Choroid plexus epithelial cell (primary cell): ENCODE measurements at places on chromosomes 13 and 19.

DNA sequence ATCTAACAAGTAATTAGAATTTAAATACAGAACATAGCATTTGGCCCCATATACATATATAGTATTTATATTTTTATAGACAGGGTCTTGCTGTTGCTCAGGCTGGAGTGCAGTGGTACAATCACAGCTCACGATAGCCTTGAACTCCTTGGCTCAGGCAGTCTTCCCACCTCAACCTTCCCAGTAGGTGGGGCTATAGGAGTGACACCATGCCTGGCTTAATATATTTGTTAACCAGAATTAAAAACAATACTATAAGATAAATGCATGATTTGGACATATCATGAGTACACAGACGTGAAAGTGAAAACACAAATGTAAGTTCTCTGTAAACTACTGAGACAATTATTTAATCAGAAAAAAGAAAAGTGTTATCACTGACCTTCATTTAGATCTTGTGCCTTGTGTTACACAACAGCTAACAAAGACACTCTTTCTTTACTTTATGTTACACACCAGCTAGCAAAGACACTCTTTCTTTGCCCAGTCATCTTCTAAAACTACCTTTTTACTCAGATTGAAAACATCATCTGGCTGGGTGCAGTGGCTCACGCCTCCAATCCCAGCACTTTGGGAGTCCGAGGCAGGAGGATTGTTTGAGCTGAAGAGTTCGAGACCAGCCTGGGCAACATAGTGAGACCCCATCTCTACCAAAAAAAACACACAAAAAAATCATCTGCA is 22.6 kb downstream of the CARS2 start:
- DNase-seq = peak; percentile 65

DNA sequence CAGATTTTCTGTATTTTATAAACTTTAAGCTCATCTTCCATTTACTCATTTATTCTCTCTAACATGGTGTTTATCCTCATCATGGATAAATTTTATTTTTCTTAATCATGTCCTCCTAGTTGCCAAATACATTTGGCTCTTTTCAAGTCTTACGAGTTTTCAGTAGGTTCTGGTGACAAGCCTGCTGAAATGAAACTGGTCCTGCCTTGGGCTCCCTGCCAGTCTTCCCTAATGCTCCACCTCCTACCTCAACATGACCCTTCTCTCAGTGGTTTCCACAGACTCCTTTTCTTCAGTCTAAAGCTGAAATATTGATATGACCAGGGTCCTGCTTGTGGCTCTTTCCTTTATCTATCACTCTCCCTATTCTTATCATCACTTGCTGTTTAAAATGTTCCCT is 81.2 kb downstream of the TRPC4 start:
- DNase-seq = peak; percentile 54

DNA sequence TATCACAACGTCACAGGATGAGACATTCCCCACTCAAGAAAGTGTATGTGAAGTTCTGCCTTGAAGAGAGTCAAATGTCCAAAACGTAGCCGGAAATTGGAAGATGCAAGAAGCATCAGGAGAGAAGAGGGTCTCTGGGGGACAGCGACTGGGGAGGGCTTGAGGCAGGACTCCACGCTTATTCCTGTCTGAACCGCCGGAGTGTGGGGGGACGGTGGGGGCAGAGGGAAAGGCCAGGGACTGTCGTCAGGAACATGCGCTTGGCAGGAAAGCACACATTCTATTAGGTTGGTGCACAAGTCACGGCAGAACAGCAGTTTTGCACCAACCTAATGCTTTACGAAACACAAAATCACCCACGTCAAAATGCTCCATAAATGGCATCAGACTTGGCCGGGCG is 95.3 kb upstream of the TM9SF2 start:
- no peak for DNase-seq

DNA sequence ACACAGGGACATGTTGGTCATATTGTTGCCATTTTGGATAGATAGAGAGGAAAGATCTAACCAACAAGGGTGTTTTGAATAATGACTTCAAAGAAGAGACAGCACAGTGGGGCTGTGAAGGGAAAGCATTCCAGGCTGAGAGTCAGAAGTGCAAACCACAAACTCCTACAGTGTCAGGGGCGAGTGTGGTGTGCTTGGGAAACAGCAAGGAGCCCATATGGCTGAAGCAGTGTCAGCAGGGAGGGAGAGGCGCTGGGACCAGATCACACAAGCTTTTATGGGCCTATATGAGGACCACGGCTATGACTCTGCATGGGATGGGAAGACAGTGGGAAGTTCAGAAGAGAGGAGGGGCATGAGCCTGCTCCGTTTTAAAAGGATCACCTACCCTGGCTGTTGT is 166.4 kb downstream of the MYO16 start:
- peak; percentile 81 for DNase-seq

- DNase-seq = no peak
These were observed 46.9 kb downstream of the KLF2 start for GRCh38 chr19:16371540-16371986.

- DNase-seq = no peak
These were observed 205.9 kb upstream of the MIR17HG start for GRCh38 chr13:91141543-91142061.
